A549 treated with CORT108297 at 1 μM for 4 hours (cell line): ENCODE measurements at places on chromosomes 7 and 10. TPM values are rescaled to one million over a fixed set of nuclear protein-coding genes. Genes with fewer than 3 reads are reported as not detected.

DRGX gene
- total RNA-seq = 0.06 to 0.09 TPM in 2 of 5 replicates, not detected in the others

GPR22 gene
- not detected in 5 replicates for total RNA-seq

HOGA1 gene
- total RNA-seq = 0.76 to 1.8 TPM (median 1.1 TPM) in 5 replicates

HACD1 gene
- 37.5 to 64.4 TPM (median 60.7 TPM) in 5 replicates for total RNA-seq

DLX6 gene
- 0.12 TPM in 1 of 5 replicates, not detected in the others for total RNA-seq

VSIR gene
- total RNA-seq = 21.0 to 35.4 TPM (median 34.3 TPM) in 5 replicates

VGF gene
- 10.5 to 26.2 TPM (median 16.4 TPM) in 5 replicates for total RNA-seq

HOXA5 gene
- total RNA-seq = 3.9 to 7.1 TPM (median 5.3 TPM) in 5 replicates

GPER1 gene
- total RNA-seq = 0.55 to 0.94 TPM (median 0.78 TPM) in 5 replicates

SPDYE2 gene
- total RNA-seq = not detected in 5 replicates

NXPH1 gene
- not detected in 5 replicates for total RNA-seq

CPVL gene
- total RNA-seq = 0.12 to 0.62 TPM (median 0.34 TPM) in 5 replicates
